ENCODE measurements at places on chromosomes 16 and 17.
A peak's percentile ranks its signal among the peaks of the same experiment; 100 is the strongest.

DNA sequence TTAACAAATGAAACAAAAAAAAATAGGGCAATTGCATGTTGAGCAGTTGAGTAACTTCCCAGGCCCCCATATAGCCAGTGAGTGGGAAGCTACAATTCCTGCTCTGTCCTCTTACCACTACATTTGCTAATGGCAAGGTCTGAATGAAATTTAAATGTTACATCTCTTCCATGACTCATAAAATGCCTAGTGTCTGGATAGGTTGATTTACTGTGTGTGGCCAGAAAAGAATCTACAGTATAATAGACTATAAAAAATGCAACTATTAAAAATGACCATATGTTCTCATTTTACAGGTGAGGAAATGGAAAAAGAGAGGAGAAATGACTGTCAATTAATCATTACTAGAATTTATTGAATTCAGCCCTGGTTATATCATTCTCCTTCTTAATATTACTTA, 1199.3 kb downstream of the CDH11 start:
- no peak for DNase-seq

DNA sequence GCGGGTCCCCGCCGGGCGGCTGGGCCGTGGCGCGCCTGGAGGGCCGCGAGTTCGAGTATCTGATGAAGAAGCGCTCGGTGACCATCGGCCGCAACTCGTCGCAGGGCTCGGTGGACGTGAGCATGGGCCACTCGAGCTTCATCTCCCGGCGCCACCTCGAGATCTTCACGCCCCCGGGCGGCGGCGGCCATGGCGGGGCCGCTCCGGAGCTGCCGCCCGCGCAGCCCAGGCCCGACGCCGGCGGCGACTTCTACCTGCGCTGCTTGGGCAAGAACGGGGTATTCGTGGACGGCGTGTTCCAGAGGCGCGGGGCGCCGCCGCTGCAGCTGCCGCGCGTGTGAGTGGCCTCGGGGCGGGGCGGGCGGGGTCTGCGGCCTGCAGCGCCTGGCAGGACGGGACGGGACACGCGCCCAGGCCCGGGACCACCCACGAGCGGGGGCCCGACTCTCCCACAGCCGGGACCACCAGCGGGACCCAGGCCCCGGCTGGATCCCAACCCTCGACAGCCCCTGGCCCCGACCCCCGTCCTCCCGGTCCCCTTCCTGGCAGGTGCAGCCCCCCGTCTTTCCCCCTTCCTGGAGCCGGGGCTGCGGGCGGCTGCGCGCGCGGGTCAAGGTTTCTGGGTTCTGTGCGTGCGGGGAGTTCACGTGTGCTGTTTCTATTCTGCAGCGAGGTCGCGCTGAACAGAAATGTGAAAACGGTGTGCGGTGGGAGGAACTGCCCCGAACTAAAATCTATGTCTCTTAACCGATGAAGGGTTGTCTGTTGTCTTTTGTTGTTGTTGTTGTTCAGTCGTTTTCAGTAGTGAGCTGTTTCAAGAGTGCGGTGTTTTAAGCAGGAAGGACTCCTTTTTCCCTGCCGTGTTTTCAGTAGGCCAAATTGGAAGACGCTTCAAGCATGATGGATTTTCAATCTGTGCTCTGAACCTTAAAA, 705 bp downstream of the FOXK2 start:
- peak; percentile 66 for DNase-seq

GRCh38 chr16:27515874-27516353, 33.8 kb downstream of the GTF3C1 start:
- DNase-seq = peak; percentile 31

DNA sequence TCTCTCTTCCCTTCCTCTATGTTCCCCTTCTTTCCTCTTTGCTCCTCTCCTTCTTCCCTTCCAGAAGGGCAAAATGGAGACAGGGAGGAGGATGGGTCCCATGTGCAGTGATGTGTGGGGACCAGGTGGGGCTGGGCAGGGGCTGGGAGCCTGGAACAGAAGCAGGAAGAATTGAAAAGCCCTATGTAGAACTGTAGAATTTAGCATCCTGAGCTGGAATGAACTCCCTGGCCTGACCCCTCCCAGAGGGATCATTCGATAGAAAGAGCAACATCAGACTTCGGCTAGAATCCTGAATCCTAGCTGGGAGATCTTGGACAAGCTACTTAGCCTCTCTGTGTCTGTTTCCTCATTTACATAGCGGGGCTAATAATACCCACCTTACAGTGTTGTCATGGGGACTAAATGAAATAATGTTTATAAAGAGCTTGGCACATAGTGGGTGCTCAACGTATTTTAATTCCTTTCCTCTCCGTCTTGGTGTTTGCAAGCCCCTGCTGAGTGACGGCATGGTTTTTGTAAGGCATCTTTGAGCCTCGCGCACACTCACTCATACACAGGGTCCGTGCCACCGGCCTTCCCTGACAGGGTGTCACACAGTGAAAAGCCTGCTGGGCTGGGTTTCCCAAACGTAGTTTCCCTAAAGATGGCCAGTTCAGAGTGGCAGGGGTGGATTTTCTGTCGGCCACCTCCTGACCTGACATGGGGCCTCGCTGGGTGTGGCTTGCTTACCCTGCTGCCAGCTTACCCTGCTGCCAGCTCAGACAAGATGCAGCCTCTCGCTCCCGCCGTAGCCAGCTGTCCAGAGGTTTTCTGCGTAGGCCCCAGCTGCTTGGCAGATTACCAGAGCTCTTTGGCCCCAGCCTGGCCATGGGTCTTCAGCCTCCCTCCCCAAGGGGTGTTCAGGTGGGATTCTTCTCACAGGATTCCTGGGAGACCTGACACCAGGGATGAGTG, 6.1 kb upstream of the ARHGAP23 start:
- DNase-seq = no peak

DNA sequence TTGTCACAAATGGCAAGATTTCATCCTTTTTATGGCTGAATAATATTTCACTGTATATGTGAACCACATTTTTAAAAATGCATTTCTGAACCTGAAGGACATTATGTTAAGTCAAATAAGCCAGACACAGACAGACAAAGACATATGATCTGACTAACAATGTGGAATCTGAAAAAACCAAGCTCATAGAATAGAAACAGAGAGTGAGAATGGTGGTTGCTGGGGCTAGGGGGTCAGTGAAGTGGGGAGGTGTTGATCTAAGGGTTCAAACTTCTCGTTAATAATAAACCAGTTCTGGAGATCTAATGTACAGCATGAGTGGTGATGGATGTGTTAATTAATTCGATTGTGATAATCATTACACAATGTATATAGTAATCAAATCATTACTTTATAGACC, 475.1 kb downstream of the WWOX start:
- no peak for DNase-seq

- DNase-seq = peak; percentile 60
These were observed 3.7 kb upstream of the MYL4 start for GRCh38 chr17:47205419-47205963.

DNA sequence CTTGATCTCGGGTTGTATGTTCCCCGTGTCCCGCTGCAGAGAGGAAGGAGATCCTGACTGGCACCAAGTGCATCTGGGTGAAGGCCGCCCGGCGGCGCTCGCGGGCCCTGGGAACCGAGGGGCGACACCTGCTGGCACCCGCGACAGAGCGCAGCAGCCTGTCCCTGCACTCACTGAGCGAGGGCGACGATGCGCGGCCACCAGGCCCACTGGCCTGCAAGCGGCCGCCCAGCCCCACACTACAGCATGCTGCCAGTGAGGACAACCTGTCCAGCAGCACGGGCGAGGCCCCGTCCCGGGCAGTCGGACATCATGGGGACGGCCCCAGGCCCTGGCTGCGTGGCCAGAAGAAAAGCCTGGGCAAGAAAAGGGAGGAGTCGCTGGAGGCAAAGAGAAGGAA, 7.5 kb downstream of the BTBD17 start:
- DNase-seq = no peak

DNA sequence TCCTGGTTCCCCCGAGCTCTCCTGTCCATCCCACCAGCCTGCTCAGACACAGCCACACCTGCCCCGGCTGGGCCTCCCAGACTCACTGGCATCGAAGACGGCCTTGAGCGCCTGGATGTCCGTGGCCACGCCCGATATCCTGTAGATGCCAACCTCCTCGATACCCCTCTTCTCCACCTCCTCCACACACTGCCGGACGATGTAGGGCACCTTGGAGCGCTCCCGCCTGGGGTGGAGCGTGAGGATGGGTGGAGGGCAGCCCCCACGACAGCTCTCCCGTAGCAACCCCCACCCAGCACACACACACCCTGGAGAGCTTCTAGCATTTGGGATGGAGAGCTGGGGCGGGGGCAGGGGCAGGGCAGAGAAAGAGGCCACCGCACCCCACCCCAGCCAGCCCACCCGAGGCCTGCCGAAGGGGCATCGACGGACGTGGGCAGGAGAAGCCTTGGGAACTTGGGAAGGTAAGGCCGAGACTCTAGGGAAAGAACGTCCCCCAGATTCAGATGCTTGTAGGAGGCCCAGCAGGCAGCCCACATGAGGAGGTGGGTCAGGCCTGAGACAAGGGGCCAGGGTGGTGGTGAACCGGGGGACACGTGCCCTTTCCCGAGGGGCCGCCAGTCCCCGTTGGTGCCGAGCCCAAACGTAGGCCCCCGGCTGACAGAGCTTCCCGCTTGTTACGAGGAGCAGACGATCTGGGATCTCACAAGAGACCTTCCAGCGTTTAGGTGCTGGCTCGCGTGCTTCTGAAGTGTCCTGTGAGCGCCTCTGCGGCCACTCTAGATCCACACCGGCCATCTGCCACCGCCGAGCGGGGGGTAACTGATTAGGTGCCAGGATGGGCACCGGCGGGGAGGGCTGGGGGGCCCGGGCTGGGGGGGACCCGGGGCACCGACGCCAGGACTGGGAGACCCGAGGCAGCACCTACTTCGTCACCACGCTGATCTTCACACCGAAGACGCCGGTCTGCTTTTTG, 15.1 kb downstream of the TIMM22 start:
- DNase-seq = no peak

- no peak for DNase-seq
These were observed 16.0 kb upstream of the RANGRF start for GRCh38 chr17:8272421-8272820.

GRCh38 chr17:73313526-73314127, 1.8 kb upstream of the CDC42EP4 start:
- no peak for DNase-seq

DNA sequence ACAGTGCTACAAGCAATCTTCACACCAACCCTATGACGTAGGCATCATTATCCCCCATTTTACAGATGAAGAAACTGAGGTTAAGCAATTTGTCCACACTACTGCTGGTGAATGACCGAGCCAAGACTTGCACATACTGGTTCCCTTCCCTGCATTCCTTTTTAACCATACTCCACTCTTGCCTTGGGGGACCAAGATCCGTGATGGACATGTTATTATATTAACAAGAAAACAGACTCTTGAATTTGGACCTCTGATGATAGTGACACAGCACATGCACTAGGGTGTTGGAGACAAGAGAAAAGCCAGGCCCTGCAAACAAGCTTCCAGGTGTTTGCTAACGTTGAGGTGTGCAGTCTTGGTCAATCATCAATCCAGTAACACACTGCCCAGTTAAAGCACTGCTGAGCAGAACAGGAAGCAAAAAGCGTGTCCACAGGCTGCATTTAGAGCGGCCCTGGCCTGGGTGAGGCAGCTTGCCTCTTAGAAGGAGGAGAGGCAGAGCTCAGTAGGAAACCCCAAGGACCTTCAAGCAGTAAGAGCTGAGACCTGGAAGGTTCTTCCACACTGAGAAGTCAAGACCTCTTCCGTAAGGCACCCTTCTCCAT, 36.7 kb downstream of the HNF1B start:
- DNase-seq = peak; percentile 84

- DNase-seq = no peak
These were observed 17.5 kb downstream of the CMTM3 start for GRCh38 chr16:66621973-66622372.

DNA sequence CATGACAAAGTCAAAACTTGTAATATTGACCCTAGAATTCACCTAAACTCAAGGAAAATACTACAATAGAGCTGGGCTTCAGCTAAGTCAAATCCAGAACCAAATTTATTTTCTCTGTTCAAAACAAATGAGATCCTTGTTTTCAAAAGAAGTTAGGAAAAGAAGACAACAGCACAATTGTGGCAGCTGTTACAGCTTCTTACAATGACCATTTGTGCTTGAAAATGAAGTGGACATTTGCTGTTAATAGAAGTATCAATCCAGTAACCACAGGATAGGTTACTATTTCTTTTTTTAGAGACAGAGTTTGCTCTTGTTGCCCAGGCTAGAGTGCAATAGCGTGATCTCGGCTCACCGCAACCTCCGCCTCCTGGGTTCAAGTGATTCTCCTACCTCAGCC, 44.4 kb downstream of the APPBP2 start:
- DNase-seq = no peak

DNA sequence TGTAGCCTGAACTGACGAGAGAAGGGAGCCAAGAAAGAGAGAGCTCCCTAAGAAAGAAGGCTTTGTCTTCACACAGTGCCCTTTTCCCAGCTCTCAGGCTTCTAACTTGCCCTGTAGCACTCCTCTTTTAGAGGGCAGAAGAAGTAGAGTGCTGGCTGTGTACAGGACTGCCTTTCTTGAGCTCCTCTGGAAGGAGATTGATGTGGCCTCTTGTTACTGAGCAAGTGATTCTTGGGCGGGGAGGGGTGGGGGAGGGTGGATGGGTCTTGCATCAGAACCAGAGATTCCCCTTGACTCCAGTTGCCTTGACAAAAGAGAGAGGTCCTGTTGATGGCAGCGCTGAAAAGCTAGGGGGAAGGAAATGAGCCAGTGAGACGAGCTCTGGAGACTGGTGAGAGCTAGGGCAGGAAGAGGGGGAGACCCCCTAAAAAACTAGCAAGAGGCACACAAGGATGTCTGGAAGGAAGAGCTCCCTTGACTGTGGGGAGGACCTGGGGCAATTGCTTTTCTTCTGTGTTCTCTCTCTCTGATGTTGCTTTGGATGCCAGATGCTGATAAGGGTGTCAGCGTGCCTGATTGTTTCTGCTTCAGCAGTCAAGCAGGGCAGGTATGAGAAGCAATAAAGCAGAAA, 18.4 kb downstream of the GPR179 start:
- DNase-seq = no peak

DNA sequence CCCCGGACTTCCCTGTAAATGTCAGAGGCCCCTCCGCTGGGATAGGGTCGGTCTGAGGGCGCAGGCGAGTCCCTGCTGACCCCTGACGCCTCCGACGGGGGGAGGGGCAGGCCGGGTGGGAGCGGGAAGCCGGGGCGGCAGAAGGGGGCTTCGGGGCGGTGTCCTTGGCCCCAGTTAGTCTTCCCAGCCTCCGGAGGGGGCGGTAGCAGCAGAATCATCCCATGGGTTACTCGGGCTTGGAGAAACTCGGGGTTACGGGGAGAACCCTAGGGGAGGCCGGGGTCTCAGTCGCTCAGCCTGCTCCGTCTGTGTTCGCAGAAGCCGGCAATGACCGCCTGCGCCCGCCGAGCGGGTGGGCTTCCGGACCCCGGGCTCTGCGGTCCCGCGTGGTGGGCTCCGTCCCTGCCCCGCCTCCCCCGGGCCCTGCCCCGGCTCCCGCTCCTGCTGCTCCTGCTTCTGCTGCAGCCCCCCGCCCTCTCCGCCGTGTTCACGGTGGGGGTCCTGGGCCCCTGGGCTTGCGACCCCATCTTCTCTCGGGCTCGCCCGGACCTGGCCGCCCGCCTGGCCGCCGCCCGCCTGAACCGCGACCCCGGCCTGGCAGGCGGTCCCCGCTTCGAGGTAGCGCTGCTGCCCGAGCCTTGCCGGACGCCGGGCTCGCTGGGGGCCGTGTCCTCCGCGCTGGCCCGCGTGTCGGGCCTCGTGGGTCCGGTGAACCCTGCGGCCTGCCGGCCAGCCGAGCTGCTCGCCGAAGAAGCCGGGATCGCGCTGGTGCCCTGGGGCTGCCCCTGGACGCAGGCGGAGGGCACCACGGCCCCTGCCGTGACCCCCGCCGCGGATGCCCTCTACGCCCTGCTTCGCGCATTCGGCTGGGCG, 542 bp downstream of the GUCY2D start:
- no peak for DNase-seq
